Renal cortical epithelial cell (primary cell): ENCODE measurements at places on chromosomes 4 and X.
A peak's percentile ranks its signal among the peaks of the same experiment; 100 is the strongest.

- DNase-seq: peak; percentile 41
These were observed 54.3 kb downstream of the NRK start for GRCh38 chrX:105876658-105877057.

GRCh38 chr4:17933126-17933525 is 88.4 kb downstream of the LCORL start:
- no peak for DNase-seq

GRCh38 chr4:108166441-108167315 is 2.1 kb downstream of the LEF1 start:
- DNase-seq: no peak

GRCh38 chrX:56429581-56429980 is 133.8 kb upstream of the UBQLN2 start:
- DNase-seq: no peak

DNA sequence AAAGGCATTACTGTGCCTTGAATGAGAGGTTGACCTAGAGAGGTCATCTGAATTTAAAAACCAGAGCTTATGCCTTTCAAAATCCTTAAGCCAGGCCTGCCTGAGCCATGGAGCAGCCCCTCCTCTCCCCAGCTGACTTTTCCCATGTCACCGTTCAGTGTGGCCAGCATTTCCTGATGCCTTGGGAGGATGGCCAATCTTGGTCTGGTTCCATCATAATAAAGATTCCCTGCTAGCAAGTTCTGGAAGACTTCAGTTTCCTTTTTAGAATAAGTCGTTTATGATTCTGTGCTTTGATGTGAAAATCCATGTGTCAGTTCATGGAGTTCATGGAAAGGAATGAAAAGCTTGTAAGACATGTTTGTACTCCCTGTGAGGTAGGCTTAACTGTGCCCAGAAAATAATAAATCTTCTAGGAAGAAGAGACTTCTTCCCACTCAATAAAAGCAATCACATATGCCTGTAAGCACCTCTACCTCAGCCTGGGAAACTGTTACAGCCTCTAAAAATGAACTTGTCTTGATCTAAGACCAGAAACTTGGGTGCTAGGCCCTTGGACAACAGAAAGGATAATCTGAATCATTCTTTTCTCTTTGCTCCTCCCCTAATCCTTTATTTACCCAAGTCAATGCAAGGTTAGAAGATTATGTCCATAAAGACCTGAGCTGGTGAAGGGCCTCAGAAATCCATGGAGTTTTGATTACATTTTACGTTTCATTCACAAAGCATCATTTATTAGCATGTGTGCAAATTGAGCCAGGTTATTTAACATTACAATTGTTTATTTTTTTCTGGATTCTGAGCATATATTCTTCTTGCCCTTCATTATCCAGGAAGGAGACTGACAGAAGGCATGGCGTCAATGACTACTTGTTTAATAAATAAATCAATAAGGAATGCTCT is 84.0 kb upstream of the TBC1D9 start:
- DNase-seq: no peak

DNA sequence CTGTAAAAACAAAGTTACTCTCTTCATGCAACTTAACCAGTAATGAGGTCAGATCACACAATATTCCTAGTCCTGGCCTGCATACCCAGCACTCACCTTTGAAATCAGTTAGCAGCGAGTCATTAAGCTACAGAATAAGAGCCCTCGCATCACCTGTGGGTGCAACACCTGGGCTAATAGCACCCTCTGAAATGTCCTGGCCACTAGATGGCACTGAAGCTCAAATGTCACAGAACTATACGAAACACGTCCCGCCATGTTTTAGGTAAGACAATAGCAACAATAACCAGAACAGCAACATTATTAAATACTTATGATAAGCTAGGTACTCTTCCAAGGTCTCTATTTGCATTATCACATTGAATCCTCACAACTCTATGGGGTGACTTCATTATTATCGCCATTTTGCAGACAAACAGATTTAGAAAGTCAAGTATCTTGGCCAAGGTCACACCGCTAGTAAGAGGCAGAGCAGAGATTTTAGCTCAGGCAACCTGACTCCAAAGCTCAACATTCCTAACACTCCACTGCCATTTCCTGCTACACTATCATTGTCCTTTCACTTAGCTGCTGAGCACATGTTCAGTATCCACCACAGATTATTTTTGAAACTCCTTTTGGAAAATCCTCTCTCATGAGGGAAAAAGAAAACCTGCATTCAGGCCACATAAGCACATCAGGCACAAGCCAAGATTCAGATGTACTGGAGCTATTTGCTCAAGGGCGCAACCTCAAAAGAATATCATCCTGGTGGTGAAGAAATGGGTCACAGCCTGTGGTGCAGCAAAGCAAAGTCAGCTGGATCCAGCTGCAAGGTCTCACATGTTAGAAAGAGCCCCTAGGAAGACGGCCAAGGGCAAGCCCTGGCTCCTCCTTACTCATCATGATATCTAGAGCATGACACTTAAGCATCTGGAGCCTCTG is 59.5 kb upstream of the KDR start:
- DNase-seq: peak; percentile 26
